Bone marrow (tissue), 2 donors: ENCODE measurements at places on chromosomes 16 and 17.

DNA sequence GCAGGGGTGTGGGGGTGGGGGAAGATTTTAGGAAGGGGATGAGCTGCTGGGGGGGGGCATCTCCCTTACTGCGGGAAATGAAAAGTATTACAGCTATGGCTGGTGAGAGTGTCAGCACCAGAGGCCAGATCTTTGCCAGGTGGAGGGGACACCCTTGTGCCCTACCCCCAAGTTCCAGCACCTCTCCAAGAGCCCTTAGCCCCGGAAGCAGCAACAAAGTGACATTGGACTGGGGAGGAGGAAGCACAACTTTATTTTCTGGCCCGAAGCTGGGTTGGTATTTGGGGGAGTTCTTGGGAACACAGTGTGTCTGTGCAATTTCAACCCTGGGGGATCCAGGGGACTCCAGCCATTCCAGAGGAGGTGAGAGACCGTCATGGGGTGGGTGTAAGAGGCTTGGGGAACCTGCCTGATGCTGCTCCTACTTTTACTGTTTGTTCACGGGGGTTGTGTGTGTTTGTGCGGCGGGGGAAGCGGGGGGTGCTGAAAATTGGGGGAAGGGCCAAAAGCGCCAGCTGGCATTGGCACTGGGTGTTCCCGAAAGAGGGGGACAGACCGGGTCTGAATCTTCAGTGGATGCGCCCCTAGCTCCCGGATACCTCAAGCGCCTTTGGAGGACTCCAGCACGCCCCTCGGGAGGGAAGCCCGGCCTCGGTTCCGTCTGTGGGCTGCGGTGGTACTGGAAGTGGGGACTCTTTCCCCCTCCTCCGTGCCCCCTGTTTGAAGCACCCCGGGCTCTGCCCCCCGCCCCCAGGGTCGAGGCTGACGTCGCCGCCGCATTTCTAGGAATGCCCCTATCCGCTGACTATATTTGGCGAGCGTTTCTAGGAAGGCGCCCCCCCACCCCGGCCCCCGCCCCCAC is 230.3 kb downstream of the MRTFB start:
- no peak for DNase-seq

- no peak for DNase-seq
Observed at GRCh38 chr16:85718682-85719081, 29.9 kb upstream of the GINS2 start.

- no peak for DNase-seq
Observed at GRCh38 chr16:52283018-52283417, 263.9 kb downstream of the TOX3 start.

DNA sequence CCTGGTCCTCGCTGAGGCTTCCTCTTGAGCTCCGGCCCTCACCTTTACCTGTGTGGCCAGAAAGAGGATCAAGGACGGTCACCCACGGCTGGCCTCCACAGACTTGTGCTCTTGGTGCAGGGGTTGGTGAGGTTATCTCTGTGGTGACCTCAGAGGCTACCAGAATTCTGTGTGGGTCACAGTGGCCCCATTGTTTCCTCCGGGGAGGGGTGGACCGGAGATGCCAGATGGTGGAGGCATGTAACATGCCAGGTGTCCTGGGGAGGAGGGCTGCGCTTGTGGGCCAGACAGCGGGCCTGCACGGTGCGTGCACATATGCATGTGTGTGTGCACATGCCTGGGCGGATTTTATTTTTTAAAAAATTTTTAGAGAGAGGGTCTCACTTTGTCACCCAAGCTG is 6.3 kb downstream of the SGCA start:
- no peak for DNase-seq

GRCh38 chr17:11170881-11171280 is 70.1 kb upstream of the SHISA6 start:
- no peak for DNase-seq

DNA sequence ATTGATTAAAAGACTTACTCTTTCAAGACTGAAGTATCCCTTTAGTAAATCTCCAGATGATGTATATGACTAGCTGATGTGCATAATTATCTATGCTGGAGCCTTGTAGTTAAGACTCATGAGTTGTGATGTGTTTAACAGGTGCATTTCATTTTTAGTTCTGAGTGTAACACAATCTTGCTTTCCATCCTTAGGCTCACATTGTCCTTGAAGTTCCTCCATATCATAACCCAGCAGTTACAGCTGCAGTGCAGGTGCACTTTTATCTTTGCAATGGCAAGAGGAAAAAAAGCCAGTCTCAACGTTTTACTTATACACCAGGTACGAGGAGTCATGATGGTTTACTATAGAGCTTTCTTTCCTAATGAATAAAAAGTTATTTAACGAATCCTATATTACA is 52.9 kb downstream of the ESRP2 start:
- DNase-seq: no peak
